Prostate gland (tissue), 2 donors: ENCODE measurements at places on chromosomes 1 and 21.

DNA sequence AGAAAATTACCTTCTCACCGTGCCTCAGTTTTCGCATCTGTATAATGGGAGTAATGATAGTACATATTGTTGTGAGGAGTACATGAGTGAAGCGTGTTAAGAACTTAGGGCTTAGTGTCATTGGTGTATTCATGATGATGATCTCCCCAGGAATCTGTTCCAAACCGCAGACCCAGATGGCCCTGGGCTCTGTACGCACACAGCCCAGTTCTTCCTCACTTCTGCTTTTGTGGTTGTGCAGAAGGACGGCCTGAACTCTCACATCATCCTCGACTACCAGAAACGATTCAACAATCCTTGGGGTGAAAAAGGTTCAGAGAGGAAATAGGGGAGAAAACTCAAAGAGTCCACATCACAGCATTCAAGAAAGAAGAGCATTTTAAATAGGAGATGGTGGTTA, 323.0 kb downstream of the CAMTA1 start:
- DNase-seq = no peak

DNA sequence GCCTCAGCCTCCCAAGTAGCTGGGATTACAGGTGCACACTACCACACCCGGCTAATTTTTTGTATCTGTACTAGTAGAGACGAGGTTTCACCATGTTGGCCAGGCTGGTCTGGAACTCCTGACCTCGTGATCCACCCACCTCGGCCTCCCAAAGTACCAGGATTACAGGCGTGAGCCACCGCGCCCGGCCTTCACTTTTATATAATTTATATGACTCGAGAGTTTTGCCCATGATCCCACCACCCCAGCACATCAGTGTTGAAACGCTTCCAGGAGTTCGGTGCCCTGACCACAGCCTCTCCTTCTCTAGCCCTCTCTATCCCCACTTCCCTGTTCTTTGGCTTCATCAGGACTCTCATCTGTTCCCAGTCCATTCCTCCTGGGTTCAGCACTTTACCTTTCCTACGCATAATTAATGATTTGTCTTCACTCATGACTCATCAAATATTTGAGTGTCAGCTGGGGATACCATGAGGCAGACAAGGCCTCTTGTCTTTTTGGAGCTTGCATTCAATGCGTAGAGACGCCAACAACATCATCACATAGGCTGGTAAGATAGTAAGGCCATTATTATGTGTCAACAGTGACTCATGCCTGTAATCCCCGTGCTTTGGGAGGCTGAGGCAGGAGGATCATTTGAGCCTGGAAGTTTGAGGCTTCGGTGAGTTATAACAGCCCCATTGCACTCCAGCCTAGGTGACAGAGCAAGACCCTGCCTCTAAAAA, 1.4 kb downstream of the PMF1 start:
- no peak for DNase-seq

DNA sequence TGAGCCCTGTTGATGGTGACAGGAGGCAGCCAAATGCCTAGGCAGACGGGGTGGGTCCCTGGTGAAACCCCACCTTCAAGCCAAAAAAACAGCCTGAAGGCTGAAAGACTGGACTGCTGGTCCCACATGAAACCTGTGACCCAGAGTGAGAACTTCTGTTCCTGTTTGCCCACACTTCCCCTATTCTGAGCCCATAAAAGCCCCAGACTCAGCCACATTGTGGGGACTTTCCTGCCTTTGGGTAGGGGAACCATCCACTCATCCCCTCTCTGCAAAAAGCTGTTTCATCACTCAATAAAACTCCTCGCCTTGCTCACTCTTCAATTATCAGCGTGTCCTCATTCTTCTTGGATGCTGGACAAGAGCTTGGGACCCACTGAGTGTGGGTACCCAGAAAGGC, 25.2 kb downstream of the HTR6 start:
- DNase-seq = no peak

GRCh38 chr1:55503663-55504305, 288.6 kb upstream of the USP24 start:
- DNase-seq = no peak

DNA sequence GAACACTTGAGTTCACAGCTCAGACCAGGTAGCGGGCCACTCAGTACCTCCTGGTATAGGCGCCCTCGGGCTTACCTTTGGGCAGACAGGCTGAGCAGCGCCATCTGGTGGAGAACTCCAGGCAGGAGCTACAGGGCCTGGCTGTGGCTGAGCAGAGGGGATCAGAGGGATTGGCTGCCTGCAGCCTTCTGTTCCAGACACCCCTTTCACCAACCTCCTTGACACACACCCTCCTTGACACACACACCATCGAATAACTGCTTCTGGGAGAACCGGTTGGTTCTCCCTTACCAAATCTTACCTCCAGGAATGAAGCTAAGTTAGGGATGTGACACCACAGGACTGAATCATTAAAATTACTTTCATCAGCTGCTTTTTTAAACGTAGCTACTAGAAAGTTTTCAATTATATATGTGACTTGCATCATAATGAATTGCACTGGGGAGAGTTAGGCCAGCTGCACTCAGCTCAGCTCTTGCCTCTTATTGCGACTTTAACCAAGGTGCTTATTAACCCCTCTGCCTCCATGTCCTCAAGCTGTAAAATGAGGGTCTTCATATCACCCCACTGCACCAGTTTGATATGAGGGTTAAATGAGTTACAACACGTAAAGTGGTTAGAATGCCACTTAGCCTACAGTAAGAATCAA, 6.6 kb downstream of the LIN28A start:
- peak; percentile 57 for DNase-seq

DNA sequence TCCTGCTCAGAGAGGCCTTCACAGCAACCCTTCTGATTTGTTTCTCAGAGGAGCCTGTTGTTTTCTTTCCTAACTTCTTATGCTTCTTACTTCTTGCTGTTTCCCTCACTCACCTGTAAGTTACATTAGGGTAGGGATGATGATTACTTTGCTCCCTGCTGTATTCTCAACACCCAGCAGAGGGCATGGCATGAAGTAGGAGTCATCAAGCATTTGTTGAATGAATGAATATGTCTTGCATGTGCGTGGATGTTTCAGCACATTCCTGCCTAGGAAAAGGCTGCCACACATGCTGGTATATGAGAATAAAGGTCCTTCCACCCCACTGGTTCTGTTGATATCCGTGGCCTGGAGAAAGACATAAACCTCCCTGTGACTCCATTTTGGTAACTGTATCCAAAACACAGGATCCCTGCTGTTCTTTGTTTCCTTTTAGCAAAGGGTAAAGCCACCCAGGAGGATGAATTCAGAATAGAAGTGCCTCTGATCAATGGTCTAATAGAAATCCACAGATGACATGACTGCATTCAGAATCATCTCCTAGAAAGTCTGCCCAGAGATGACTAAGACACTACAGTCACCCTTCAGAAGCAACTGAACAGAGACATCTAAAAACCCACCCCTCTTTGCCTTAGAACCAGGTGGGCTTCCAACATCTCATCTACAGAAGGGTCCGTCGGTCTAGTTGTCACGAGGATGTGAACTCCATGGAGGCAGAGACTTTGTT, 168.8 kb downstream of the ZSCAN20 start:
- DNase-seq = no peak

- no peak for DNase-seq
Observed at GRCh38 chr21:29193901-29194300, 63.5 kb downstream of the MAP3K7CL start.

DNA sequence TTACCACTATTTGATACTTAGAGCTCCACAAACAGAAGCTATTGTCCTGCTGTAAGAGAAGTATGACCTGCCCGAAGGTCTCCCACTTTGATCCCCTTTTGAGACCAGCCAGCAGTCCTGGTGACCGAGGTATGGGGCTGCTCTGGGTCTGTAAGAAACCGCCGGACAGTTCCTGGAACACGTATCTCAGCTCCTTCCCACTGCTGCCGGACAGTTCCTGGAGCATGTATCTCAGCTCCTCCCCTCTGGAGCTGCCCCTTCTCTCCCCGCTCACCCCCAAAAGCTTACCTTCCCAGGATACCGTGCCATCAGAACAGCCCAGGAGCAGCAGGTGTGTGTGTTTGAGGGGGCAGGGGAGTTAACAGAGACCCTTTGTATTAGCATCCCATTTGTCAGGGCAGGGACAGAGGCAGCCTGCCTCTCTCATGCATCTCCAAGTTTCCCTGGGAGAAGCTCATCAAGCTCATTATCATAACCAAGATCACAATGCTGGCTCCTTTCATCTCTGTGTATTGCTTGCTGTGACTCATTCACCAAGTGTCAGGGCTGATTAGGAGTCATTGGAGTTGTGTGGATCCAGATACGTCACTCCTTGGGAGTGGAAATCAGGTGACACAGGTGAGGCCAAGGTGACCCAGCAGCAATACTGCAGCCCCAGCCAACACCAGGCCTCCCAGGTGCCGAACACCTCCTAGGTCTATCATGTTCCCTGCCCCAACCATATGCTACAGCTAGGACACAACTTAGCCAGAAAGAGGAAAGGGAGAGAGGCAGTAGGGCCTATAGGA, 25.3 kb downstream of the OPTC start:
- no peak for DNase-seq

DNA sequence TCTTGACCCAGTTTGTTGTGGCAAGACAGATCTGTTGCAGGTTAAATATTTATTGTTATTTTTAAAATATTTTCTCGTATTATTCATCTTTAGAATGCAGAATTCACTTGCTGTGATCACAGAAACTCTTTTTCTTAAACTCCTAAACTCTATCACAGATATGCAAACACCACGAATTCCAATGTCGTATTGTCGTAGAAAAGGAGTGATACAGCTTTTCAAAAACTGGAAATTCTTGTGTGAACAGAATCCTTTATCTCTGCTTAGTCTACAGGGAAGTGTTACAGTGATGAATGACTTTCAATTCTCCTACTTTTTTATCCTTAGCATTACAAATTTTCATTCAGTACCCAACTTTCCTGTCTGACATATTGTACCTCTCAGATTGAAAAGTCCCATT, 1329.5 kb upstream of the B3GALT2 start:
- DNase-seq = no peak

DNA sequence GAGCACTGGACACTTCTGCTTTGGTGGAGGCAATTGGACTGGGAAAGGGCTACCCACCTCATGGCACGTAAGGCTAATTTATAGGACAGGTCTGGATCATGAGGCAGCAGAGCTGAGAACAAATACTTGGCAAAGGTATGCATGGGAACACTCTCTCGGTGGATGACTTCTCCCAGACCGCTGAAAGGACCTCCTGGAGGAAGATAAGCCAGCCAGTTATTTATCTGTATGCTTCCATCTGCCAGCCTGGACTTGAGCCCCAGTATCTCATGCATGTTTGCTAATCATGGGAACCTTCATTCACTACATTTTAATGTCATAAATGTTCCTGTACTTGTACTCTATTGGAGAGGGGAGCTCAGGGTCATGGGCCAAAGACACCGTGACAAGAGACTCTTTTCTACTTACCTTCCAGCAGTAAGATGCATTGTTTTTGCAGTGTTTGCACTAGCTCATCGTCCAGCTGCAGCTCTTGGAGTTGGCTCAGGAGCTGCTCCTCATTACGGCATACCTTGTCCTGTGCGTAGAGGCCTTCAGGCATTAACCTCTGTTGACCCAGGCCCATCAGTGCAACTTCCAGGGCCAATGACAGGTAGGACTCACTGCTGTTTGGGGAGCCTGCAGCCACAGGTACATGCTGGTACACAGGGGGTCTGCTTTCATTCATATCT, 23.7 kb downstream of the UROD start:
- no peak for DNase-seq

DNA sequence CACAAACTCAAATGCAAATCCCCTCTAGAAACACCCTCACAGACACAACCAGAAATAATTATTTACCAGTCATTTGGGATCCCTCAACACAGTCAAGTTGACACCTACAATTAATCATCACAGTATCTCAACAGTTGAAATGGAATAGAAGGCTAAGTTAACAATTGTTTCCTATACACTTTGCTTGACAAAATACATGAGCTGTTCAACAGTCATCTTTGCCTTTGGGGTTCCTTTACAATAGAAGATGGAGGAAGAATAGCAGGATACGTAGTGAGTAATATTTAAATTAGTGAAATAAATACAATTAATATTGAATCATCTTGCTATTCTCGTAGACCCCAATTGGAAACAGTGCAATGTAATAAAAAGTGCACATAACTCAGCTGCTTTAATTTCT, 487.3 kb upstream of the ADAMTS5 start:
- no peak for DNase-seq

GRCh38 chr1:93675931-93676330, 5.7 kb downstream of the BCAR3 start:
- DNase-seq = no peak
